ENCODE measurements at places on chromosomes 4 and X. TPM values are rescaled to one million over a fixed set of nuclear protein-coding genes. Genes with fewer than 3 reads are reported as not detected.

Gene AWAT2
- total RNA-seq, result not detected

Gene CXCL9
- not detected for total RNA-seq

Gene ZNF157
- total RNA-seq, result 0.17 TPM

Gene SHISA3
- 0.17 TPM for total RNA-seq

Gene PCDH18
- total RNA-seq, result 0.17 TPM

Gene SLC35A2
- 34.1 TPM for total RNA-seq

Gene TRPC5OS
- not detected for total RNA-seq

Gene PNCK
- not detected for total RNA-seq

Gene SORCS2
- 11.0 TPM for total RNA-seq

Gene FAM47B
- not detected for total RNA-seq

Gene TLR1
- 25.2 TPM for total RNA-seq

Gene FAM47A
- not detected for total RNA-seq

- no peak for DNase-seq
These were observed 12.5 kb downstream of the METAP1 start for GRCh38 chr4:99008051-99008450.

DNA sequence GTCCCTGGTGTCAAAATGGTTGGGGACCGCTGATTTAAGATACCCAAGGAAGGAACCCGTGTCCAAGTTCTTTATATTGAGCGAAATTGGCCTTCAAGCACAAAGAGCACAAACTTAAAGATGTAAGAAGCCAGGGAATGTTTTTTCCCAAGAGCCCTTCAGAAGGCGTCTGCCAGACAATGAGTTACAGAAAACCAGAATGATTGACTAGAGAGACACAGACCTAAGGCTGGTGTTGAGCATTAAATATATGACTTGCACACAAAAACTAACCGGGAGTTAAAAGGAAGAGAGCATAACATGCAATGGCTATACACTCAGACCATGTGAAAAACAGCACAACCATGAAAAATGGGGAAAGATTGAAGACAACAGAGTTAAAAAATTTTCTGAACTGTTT, 157.5 kb upstream of the FAM9B start:
- peak; percentile 57 for DNase-seq

DNA sequence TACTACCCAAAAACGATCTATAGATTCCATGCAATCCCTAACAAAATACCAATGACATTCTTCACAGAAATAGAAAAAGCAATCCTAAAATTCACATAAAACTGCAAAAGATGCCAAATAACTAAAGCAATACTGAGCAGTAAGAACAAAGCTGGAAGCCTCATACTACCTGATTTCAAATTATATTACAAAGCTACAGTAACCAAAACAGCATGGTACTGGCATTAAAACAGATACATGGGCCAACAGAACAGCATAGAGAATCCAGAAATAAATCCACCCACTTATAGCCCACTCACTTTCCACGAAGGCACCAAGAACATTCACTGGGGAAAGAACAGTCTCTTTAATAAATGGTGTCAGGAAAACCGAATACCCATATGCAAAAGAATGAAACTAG, 74.7 kb downstream of the PHF8 start:
- no peak for DNase-seq

- no peak for DNase-seq
These were observed 17.9 kb downstream of the PPA2 start for GRCh38 chr4:105455998-105456397.

DNA sequence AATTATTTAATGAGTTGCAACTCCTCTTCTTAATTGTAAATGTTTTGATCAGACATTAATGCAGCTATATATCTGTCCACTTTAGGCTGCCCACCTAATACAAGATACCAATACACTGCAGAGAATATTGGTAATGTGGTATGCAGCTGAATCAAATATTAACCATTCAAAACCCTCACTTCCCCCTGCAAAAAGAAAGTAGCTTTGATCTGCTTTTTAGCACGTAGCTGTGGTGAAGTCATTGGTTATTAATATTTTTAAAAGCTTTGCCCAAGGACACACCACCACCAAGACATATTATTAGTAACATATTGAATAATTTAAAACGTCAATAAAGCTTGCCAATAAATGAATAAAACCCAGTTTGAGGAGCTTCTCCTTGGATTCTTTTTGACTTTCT, 28.6 kb upstream of the CYP2U1 start:
- no peak for DNase-seq

DNA sequence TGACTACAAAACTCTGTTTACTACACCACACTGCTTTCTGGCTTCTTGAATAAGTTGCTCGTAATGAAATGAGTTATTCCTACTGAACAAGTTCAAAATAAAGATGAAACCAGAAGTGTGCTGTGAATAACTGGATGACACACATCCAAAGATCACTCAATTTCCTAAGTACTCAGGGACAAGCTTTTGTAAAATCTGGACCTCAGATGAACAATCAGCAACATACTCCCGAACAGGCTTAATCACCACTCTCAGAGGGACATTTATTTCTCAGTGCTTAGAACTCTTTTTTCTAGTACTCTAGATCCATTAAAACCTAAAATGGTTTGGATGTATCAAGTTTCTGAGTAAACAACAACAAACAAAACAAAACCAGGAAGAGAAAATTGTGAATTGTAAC, 61.5 kb upstream of the EXOC1L start:
- peak; percentile 4 for DNase-seq

- DNase-seq, result no peak
These were observed 262.6 kb downstream of the CHIC1 start for GRCh38 chrX:73825569-73825968.

- DNase-seq, result no peak
These were observed 7.0 kb downstream of the ACOT9 start for GRCh38 chrX:23736030-23736429.

DNA sequence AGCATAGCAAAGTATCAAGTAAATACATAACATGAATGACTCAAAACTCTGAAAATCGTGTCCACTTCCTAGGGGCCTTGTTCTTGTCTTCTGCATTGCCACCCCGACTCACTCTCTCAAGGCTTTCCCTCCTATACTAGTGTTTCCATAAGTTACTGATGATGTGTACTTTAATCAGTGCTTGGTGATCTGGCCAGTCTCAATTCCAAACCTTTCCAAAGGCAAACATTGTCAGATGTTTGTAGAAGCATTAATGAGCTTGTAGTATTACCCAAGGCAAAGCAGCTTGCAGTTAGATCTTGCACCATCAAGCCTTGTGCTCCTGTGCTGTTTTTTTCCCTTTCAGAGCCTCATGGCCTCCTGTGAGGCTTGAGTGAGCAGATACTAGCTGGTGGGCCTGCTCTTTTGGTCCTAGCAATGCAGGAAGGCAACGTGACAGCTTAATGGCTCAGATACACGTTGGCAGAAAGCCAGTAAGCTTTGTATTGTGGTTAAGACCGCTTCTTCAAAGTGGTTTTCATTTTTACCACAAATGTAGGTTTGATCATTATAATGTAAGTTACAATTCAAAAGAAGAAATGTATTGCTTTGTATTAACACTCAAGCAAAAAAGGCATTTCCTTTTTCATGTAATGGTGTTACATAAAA, 51.8 kb downstream of the RBPJ start:
- peak; percentile 87 for DNase-seq

GRCh38 chr4:84796394-84796793, 170.1 kb downstream of the WDFY3 start:
- DNase-seq, result peak; percentile 36

DNA sequence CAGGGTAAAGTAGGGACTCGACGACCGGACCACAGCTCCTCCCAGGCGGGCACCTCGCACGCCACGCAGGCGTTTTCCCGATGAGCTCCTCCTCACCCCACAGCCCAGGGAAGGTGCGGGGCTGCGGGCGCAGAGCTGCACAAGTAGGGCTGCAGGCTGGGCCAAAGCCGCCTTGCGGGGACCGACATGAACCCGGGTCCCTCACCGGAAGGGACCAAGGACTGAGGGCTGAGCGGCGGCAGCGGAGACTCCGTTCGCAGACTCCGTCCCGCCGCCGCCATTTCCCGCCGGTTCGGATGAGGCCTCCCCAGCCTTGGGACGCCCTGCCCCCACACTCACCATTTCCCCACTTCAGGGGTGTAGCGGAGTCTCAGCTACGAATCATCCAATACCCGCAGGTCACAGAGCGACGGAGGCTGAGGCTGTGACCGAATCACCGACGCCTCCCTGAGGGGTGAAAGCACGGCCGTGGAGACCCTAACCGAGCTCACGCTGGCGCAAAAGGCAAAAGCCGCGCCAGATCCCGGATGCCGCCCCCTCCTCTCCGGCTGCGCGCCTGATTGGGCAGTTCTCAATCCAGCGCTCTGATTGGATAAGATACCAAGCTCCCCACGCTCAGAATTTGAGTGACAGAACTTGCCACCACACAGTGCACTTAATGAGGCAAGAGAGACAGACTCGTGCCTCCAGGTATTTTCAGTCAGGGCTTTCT, at the start of gene ZNF732:
ZNF732 (minus strand) TSS at position 506 of the 712 bp plus-strand sequence; CDS start at position 342, 164 bp downstream.
- DNase-seq, result peak; percentile 69

- no peak for DNase-seq
These were observed 275.7 kb downstream of the STPG2 start for GRCh38 chr4:97867557-97868091.

DNA sequence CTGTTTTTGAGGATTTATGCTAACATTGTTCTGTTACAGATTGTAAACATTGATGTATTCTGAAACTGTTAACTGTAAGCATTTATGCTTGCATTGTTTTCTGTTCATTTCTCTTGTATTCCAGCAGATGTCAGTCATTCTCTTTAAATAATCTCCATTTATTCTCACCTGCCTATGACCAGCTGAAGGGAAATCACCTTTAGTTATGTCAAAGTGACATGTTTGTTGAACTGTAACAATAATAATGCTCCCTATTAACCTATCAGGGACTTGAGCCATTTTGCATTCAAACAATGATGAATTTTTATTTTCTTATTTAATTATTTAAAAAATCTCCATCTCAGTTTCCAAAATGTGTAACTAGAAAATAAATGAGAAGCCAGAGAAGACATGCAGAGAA, 58.0 kb downstream of the SPCS3 start:
- peak; percentile 54 for DNase-seq

- DNase-seq, result no peak
These were observed 795.0 kb downstream of the CENPC start for GRCh38 chr4:66750273-66750672.

- DNase-seq, result no peak
These were observed 23.5 kb upstream of the NFKB1 start for GRCh38 chr4:102477657-102478056.

- peak; percentile 4 for DNase-seq
These were observed 134.5 kb upstream of the IL15 start for GRCh38 chr4:141501931-141502330.

GRCh38 chrX:130893356-130894085, 9.5 kb downstream of the ENOX2 start:
- no peak for DNase-seq

- DNase-seq, result no peak
These were observed 2.9 kb downstream of the USP11 start for GRCh38 chrX:47235691-47236103.

DNA sequence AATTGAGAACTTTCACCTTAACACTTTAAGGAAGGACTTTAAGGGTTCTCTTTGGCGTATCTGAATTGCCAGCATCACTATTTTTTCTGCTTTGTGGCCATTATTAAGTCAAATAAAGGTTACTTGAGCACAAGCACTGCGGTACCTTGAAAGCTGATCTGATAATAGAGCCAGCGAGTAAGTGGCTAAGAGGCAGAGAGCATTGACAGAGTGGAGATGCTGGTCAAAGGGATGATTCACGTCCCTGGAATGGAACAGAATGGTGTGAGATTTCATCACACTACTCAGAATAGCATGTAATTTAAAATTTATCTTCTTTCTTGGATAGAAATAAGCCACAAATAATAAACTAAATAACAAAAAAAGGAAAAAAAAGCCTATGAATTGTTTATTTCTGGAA, 57.1 kb upstream of the NPFFR2 start:
- DNase-seq, result peak; percentile 92

DNA sequence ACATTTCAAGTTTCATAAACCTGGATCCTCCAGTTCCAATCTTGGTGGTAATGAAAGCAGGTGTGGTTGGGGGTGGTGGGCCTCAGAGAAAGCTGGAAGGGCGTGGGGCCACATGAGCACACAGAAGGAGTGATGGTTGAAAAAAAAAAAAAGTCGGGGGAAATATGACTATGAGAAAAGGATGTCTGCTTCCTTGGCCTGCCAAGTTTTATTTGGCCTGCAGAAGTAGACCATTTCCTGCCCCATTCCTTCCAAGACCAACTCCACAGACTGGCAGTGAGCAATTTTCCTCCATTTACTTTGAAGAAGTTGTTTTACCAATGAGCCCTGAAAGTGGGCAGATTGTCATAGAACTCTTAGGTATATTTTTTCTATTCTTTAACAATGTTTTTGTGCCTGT, 43.3 kb downstream of the LNX1 start:
- DNase-seq, result no peak

DNA sequence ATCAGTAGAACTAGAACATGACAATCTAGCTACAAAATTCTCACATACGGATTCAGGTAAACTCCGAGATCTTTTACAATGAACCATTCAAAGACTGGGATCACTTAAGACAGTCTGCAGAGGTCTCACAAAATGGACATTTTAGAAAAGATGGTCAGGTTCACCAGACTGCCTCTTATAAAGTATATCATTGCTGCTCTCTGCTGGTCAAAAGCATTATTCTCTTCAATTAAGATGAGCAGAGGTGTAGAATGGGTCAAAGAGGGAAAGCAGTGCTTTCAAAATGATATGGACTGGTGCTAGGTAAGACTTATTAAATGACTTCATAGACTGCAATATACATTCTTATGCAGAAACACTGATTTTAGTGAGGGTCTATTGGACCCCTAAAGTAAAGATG, 434.7 kb downstream of the PACRGL start:
- peak; percentile 31 for DNase-seq

DNA sequence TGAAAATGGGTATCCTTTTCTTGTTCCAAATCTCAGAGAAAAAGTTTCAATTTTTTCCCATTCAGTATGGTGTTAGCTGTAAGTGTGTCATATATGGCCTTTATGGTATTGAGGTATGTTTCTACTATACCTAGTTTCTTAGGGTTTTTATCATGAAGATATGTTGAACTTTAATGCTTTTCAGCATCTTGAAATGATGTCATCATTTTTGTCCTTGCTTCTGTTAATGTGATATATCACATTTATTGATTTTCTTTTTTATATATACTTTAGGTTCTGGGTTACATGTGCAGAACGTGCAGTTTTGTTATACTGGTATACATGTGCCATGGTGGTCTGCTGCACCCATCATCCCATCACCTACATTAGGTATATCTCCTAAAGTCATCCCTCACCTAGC, 44.9 kb downstream of the FOXR2 start:
- DNase-seq, result no peak

DNA sequence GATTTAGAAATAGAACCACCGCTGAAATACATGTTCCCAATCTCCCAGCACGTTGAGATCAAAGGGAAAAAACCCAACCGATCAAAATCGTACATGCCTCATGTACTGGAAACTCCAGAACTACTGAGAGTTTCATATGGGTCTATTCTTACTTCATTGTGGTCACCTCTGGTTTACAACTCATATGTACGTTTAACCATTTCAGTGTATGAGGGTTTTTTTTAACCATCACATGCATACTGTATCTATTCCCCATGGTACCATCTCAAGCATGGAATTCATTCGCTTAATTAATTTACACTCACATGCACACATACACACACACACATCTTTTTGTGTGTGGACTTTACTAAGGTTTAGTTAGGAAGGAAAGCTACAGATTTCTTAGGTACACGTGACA, 46.0 kb upstream of the CLNK start:
- no peak for DNase-seq

GRCh38 chrX:72366178-72366577, 60.5 kb upstream of the CITED1 start:
- DNase-seq, result no peak

GRCh38 chrX:132463411-132463810, 25.4 kb downstream of the MBNL3 start:
- no peak for DNase-seq

- no peak for DNase-seq
These were observed 17.7 kb downstream of the FOXR2 start for GRCh38 chrX:55640854-55641253.

- no peak for DNase-seq
These were observed 200.3 kb downstream of the STPG2 start for GRCh38 chr4:97942951-97943350.
